Aortic smooth muscle cell (primary cell): ENCODE measurements at places on chromosomes 11 and 22. TPM values are rescaled to one million over a fixed set of nuclear protein-coding genes. Genes with fewer than 3 reads are reported as not detected.

The PHF5A gene
- total RNA-seq, result 51.9 and 53.2 TPM in 2 replicates

The GNAZ gene
- total RNA-seq, result 1.8 and 2.8 TPM in 2 replicates

The HBB gene
- not detected in 2 replicates for total RNA-seq

The TYR gene
- total RNA-seq, result not detected in 2 replicates

The EMID1 gene
- not detected in 2 replicates for total RNA-seq

The NPTXR gene
- total RNA-seq, result 0.79 and 1.1 TPM in 2 replicates

The OR2AT4 gene
- total RNA-seq, result not detected in 2 replicates

The ACTN3 gene
- total RNA-seq, result 0.06 TPM in 1 of 2 replicates, not detected in the other

The WBP2NL gene
- total RNA-seq, result 0.37 and 0.40 TPM in 2 replicates

The CTR9 gene
- 28.4 and 29.1 TPM in 2 replicates for total RNA-seq

The PSMD13 gene
- 152 and 162 TPM in 2 replicates for total RNA-seq

The ZNF195 gene
- 11.1 and 13.7 TPM in 2 replicates for total RNA-seq

The HIPK3 gene
- total RNA-seq, result 95.6 and 99.6 TPM in 2 replicates

The FGF19 gene
- total RNA-seq, result not detected in 2 replicates

The TMEM191C gene
- 2.9 and 3.0 TPM in 2 replicates for total RNA-seq

The SGSM1 gene
- 1.5 and 2.6 TPM in 2 replicates for total RNA-seq

The CCDC73 gene
- total RNA-seq, result not detected in 2 replicates

The MRGPRX3 gene
- total RNA-seq, result not detected in 2 replicates

The FGF4 gene
- total RNA-seq, result not detected in 2 replicates

The JAM3 gene
- total RNA-seq, result 61.9 and 71.5 TPM in 2 replicates

The NAV2 gene
- 11.5 and 22.3 TPM in 2 replicates for total RNA-seq

The PPFIBP2 gene
- 18.1 and 22.5 TPM in 2 replicates for total RNA-seq

The KLHL22 gene
- total RNA-seq, result 30.0 and 31.8 TPM in 2 replicates

The DEUP1 gene
- not detected in 2 replicates for total RNA-seq

The ANO5 gene
- total RNA-seq, result 0.66 and 2.3 TPM in 2 replicates

The TUB gene
- total RNA-seq, result 4.4 and 9.1 TPM in 2 replicates

The SLC22A8 gene
- not detected in 2 replicates for total RNA-seq

The C11orf65 gene
- 0.62 and 1.2 TPM in 2 replicates for total RNA-seq

The OR5B21 gene
- not detected in 2 replicates for total RNA-seq

The OR10D3 gene
- not detected in 2 replicates for total RNA-seq

The MPEG1 gene
- under 0.01 TPM in 1 of 2 replicates, not detected in the other for total RNA-seq

The RNASEH2C gene
- 42.2 and 42.3 TPM in 2 replicates for total RNA-seq

The CHRDL2 gene
- not detected in 2 replicates for total RNA-seq

The C11orf16 gene
- not detected in 2 replicates for total RNA-seq

The MAJIN gene
- total RNA-seq, result not detected in 2 replicates

The ARHGAP20 gene
- total RNA-seq, result 6.5 and 9.0 TPM in 2 replicates

The ZNF408 gene
- 5.0 and 6.0 TPM in 2 replicates for total RNA-seq

The ZNHIT2 gene
- total RNA-seq, result 6.0 and 6.1 TPM in 2 replicates

The DDX17 gene
- 385 and 404 TPM in 2 replicates for total RNA-seq

The SPDYC gene
- not detected in 2 replicates for total RNA-seq
